ENCODE measurements at places on chromosomes 16 and 17.

GRCh38 chr17:74296548-74296936, 22.5 kb downstream of the DNAI2 start:
- peak; percentile 13 for DNase-seq

- DNase-seq: no peak
These were observed 9.1 kb downstream of the TAOK2 start for GRCh38 chr16:29982560-29983419.

DNA sequence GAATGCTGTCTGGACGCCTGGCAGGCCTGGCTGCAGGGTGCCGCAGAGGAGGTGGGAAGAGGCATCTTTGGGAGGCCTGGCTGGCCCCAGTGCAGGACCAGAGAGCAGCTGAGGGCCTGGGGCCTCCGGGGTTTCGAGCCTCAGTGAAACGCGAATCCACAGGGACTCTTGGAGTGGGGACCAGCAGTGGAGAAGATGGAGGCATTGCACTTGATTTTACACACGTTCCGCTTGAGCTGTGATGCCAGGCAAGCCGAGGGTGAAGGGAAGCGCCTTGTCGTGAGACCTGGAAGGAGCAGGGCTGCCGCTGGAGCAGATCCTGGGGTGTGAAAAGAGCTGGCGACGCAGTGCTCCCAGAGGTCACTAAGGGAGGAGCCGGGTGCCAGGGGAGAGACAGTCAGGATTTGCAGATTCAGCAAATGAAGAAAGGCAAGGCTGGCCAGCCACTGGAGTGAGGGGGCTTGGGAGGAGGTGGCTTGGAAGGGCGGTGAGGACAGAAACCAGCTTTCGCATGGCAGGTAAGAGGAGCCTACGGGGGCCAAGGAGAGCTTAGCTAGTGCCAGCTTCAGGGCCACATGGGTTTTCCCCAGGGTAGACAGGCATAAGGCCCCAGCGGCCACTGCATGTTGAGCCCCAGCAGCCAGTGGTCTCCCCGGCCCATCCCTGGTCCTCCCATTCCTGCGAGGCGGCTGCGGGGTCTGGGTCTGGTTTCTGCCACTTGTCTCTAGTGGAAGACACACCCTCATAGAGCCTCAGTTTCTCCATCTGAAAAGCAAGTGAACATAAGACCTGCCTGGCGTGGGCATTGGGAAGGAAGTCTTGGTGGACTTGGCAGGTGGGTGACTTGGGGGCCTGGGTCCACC, 175.2 kb upstream of the CHMP6 start:
- no peak for DNase-seq

DNA sequence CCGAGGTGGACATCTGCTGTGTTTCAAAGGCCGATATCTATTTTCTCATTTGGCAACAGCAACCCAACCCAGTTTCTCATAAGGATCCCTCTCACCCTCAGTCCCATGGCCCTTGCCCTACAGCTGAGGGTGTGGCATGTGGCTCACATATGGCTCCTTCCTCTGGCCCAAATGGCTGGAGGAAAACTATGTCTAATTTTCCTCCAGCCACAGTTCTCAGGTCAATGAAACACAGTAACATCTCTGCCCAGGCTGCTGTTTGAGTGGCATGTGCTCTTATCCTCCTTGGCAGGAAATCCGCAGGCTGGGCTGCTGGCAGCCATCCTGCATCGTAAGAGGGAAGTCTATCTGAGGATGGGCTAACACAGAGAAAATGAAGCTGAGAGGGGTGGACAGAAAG, 24.1 kb downstream of the SERPINF1 start:
- DNase-seq: no peak

- DNase-seq: no peak
These were observed 40.9 kb downstream of the TK2 start for GRCh38 chr16:66508914-66509496.

GRCh38 chr16:74029115-74029792, 267.4 kb upstream of the PSMD7 start:
- DNase-seq: no peak

All from AG09309 (cell line).